ENCODE measurements at places on chromosomes 4 and X.

GRCh38 chrX:84453351-84454246 is 48.7 kb downstream of the HDX start:
- DNase-seq = no peak

GRCh38 chr4:40340030-40340429 is 4.9 kb downstream of the CHRNA9 start:
- no peak for DNase-seq

DNA sequence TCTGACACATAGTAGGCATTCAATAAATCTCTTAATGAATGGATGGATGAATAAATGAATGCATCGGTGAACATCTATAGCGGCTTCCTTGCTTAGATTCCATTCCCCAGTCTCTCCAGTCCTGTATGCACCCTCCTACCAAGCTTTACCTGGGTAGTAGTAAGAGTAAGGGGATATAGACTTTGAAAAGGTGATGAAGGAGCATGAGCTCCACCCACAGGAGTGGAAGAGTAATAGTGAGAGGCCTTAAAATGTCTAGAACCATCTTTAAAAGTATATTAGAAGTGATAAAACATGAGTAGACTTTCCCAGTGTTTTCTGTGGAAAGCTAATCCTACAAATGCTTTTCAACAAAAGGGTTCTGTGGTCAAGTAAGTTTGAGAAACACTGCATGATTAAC is 35.5 kb upstream of the GPC3 start:
- no peak for DNase-seq

- peak; percentile 31 for DNase-seq
These were observed at the start of gene SLC25A53 for GRCh38 chrX:104156630-104157529. SLC25A53 (minus strand) TSS chrX:104157009; CDS start chrX:104105257, 51,752 bp downstream.

DNA sequence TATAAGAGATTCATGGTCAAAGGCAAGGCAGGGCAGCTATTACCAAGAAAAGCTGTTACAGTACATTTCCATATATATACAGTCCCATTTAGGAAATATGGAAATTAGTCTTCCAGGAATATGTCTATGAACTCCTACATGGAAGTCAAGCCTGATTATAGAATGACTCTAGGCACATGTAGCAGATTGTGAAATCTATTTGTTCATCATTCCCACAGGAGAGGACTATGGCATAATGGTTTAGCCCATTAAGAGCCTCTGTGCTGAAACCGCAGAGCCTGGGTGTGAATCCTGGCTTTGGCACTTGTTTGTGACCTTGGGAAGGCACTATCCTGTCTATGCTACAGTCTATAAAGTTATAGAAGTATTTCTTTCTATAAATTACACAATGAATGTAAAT is 764.8 kb downstream of the RAPGEF2 start:
- no peak for DNase-seq

GRCh38 chr4:169815606-169816005 is 57.9 kb upstream of the HPF1 start:
- no peak for DNase-seq

DNA sequence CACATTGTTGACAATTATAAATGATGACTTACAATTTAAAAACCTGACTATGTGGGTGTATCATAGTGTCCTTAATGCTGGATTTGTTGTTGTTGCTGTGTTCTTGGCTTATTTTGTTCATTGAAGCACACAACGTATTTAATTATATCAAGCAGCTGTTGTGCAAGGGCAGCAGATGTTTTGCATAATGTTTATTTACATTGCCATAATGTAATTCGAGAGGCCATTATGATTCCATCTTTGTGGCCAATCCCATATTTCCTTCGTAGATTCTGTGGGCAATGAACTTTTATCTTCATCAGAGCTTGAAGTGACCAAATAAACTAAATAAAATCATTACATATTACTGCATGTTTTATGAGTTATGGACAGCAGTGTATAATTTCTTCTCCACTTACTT is 422.6 kb upstream of the GALNTL6 start:
- DNase-seq = no peak

- DNase-seq = no peak
These were observed 297.3 kb upstream of the LCORL start for GRCh38 chr4:18318682-18319388.

DNA sequence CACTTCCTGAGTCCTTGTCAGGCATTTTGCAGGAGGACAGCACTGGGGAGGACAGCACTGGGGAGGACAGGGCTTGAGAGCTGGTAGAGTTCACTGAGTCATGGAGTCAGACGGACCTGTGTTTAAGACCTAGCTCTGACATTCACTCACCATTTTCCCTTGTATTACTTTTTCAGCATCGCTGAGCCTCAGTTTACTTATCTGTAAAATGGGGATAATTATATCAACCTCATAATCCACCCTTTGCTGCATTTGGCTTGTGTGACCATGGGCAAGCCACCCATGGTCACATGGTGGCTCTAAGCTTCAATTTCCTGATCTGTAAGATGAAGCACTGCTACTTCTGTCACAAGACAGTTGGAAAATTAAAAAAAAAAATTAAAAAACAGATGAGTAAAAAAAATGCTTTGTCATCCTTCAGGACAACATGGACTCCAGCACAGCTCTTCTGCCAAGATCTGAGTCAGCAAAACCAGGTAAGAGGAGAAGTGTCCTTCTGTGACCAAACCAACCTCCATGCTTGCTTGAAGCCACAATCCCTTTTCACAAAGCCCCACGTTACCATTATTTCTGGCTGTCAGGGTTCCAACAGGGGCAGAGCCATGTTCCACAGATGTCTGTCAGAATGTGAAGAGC is 275.5 kb downstream of the RAB28 start:
- no peak for DNase-seq

GRCh38 chr4:86935566-86935852 is 698 bp downstream of the AFF1 start:
- DNase-seq = peak; percentile 11

GRCh38 chr4:111070390-111070789 is 447.5 kb upstream of the PITX2 start:
- DNase-seq = no peak

- DNase-seq = no peak
These were observed 24.7 kb upstream of the ZMAT1 start for GRCh38 chrX:101956556-101956955.

DNA sequence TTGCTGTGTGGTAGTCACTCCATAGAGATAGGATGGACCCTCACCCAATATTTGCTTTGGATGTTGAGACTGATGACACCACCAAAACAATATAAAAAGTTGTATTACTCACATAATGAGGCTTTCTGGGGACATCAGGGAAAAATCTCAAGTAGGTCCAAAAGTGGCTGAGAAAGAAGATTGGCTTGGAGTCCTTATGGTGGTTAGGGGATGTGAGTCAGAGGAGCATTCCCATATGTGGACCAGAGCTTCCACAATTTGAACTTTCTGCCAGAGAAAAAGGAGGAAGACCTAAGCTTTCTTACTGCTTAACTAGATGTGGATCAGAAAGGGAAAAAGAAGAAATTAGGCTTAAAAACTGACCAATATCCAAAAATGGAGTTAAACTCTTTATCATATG is 460.5 kb downstream of the SH3BGRL start:
- no peak for DNase-seq

- DNase-seq = no peak
These were observed 8.3 kb upstream of the CXCL8 start for GRCh38 chr4:73731968-73732610.

- peak; percentile 14 for DNase-seq
These were observed 840 bp downstream of the ZNF711 start for GRCh38 chrX:85244450-85245211.

DNA sequence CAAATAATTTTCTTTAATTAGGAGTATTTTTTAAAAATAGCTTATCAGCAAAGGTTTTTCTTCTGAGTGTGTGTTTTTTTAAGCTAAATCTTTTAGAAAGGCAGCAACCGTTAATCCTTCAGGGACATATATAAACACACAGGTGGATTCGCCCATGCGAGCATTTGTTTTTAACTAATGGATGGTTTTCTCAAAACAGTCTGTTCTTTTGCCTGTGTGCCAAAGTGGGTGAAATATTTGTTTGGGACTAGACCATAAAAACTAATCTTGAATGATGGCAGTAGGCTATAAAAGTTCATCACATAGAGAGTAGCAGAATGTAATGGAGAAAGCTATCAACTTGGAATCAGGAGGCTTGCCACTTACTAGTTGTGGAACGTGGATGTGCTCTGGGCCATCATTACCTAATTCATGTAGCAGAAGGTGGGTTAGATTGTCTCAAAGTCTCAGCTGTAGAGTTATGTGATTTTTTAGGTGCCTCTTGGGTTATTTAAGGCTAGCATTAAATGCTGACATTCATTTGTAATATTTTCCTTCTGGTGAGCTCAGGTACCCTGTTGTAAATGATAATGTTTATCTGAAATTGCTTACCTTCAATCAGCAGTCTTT is 7.4 kb upstream of the TAPT1 start:
- no peak for DNase-seq

DNA sequence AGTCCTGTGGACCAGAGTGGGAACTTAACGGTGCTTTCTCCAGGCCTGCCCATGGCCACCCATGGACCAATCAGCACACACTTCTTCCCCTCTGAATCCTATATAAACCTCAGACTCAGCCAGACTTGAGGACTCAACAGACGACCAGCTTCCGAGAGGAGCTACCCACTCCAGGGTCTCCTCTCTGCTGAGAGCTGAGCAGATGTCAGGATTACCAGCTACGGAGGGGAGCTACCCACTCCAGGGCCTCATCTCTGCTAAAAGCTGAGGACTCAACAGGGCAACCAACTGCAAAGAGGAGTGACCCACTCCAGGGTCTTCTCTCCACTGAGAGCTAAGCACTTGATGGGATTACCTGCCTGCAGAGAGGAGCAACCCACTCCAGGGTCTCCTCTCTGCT is 80.0 kb upstream of the DDX60 start:
- no peak for DNase-seq

- DNase-seq = no peak
These were observed 6.1 kb upstream of the EFHC2 start for GRCh38 chrX:44349561-44349960.

DNA sequence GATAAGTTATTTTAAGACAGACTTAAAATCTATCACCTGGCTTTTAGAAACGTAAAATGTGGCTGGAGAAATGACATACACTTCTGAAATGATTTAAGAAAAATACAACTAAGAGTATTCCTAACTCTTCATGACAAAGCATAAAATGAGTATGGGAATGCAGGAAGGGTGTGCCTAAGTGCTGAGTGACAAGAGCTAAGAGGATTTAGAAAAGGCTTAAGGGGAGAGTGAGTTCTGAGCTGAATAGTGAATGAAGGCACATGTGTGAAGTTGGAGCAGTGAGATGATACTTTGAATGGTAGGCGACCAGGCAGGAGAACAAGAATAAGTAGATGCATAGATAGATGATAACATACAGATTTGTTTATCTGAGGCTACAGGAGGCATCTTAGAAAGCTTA is 458.3 kb upstream of the TENM3 start:
- DNase-seq = no peak

- no peak for DNase-seq
These were observed 1.7 kb upstream of the AFAP1 start for GRCh38 chr4:7941111-7941964.

- DNase-seq = no peak
These were observed 215.0 kb downstream of the HTR2C start for GRCh38 chrX:114798907-114799306.

- DNase-seq = no peak
These were observed 19.6 kb downstream of the UVSSA start for GRCh38 chr4:1366371-1367229.

DNA sequence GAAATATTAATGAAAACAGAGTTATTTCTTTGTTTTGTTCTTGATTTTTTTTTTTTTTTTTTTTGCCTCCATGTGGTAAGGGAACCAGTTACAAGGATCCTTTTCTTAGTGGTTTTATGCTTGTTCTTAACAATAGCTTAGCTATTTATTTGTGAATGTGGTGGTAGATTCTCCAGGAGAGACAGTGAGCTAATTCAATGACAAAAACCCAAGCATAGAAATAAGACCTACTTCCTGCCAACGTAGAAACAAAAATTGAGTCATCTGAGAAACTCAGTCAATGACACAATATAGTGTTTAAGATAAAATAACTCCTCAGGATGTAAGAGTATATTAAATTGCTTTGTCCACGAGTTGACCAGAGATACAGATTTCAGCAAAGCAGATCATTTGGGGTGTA is 863.8 kb upstream of the PABPC4L start:
- DNase-seq = no peak

- no peak for DNase-seq
These were observed 552 bp upstream of the AFF1 start for GRCh38 chr4:86934147-86934770.

GRCh38 chr4:71189471-71189870 is 149.3 kb upstream of the SLC4A4 start:
- DNase-seq = no peak

DNA sequence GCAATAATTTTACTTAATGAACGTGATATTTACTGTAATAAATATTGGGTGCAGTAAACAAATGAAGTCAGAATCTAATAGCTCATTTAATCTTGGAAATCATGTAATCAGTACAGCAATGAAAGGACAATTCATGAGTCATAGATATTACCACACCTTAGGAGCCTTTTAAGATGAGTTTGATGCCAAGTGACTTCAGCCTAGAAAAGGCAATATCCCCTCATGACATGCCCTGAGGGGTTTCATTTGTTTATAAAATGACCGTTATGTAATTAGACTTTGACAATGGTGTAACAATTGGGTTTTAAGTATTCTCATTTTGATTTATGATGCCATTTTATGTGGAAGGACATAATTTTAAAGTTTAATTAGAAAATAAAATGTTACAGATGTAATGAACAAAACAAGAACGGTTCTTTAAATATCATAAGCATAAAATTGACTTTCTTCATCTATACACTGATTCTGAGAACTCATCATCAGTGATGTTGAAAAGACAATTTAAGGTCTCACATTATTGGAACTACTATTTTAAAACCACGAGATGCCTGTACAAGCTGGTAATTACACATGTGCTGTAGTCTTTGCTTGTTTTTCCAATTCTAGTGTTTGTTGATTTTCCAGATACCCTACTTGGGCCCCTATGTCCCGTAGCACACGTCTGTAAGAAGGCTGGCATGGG is 5.0 kb downstream of the FGF2 start:
- DNase-seq = no peak

DNA sequence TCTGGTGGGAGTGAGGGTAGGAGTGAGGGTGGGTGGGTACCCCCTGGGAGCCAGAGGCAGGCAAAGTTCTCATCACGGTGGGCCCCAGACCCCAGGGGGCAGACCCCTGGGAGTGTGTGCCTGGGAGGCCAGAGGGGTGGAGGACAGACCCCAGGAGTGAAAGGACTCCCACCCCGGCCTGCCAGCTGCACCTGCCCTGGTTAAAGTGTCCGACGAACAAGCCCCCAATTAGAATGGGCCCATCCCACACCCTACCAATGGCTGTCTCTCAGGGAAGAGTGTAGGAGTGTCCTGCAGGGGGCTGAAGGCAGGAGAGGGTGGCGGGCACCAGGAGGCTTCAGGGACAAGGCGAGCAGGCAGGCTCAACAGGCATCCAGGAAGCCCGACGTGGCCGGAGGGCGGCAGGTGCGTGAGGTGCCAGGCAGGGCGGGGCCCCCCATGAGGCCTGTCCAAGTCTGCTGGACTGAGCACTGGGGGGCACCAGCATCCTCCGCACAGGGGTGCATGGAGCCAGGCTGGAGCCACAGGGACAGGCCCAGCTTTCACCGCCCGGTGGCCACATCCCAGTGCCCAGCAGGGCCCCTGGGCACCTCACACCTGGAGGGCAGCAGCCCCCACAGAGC is 8.7 kb downstream of the PDE6B start:
- no peak for DNase-seq
